ENCODE measurements at places on chromosomes 12 and 14. TPM values are rescaled to one million over a fixed set of nuclear protein-coding genes. Genes with fewer than 3 reads are reported as not detected.

DNA sequence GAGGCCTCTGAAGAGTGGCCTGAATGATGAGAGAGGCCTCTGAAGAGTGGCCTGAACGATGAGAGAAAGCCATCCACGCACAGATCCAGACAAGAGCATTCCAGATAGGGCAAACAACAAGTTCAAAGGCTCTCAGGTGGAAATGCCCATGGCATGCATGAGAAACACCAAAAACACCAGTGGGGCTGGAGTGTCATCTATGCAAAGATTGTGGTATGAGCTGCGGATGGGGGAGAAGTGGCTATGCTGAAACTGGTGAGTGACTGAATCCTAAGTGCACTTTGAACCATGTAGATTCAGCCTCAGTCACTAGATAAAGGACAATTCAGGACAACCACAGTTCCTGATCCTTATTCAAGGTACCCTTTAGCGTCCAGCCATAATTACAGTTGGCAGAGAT lies 79.4 kb upstream of the GZMB start:
- DNase-seq = no peak

The SERPINA12 gene
- not detected for total RNA-seq

- DNase-seq = no peak
Observed at GRCh38 chr12:103834942-103835341, 6.1 kb downstream of the NT5DC3 start.

- no peak for DNase-seq
Observed at GRCh38 chr14:100135784-100136183, 23.7 kb downstream of the DEGS2 start.

The GLIPR1 gene
- total RNA-seq = 71.9 TPM

- no peak for DNase-seq
Observed at GRCh38 chr12:68137335-68137830, 22.2 kb downstream of the IFNG start.

The ETNK1 gene
- 38.5 TPM for total RNA-seq

- DNase-seq = no peak
Observed at GRCh38 chr12:49665384-49665783, 41.8 kb downstream of the FMNL3 start.

The DPPA3 gene
- not detected for total RNA-seq

The LRRC10 gene
- total RNA-seq = not detected

All from Daoy (cell line).